NCI-H524 (cell line): ENCODE measurements at places on chromosomes 2 and 18.

DNA sequence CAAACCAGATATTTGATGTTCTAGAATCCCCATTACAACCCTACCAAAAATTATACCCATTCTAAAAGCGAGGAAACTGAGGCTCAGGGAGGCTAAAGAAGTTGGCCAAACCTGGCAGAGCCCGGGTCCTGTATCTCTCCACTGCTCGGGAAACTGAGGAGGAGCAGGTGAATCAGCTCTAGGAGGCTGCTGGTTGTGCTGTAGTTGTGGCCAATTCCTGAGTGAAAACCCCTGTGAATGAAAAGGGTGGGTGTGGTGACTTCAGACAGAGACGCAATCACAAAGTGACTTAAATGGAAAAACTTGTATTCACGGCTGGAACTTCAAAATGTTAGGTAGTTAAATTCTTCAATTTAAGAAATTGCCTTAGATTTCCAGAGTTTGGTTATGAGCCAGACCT, 105.7 kb upstream of the SEC11C start:
- no peak for DNase-seq

- DNase-seq, result no peak
These were observed 232.7 kb downstream of the CLIP4 start for GRCh38 chr2:29347774-29348461.

DNA sequence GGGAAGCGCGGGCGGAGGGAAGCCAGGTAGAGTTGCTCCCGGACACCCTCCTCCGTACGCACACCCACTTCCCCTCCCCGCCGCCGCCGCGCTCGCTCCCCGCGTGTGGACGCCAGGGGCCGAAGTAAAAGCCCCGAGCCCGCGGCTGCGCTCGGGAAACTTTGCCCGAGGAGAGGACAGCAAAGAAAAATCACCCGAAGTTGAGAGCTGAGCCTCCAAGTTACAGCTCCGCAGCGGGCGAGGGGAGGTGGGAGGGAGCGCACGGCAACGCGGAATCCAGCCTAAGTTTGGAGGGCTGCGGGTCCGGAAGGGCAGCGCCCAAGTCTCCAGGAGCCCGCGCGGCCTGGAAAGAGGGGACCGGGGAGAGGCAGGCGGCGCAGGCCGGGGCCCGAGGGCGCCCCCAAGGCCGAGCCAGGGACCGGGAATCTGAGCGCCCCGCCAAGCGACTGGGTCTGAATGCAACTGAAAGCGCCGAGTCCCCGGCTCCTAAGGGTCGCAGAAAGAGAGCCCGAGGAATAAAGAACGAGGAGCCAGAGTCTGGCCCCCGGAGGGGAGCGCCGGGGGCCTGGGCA, 706 bp upstream of the BCL11A start:
- no peak for DNase-seq

DNA sequence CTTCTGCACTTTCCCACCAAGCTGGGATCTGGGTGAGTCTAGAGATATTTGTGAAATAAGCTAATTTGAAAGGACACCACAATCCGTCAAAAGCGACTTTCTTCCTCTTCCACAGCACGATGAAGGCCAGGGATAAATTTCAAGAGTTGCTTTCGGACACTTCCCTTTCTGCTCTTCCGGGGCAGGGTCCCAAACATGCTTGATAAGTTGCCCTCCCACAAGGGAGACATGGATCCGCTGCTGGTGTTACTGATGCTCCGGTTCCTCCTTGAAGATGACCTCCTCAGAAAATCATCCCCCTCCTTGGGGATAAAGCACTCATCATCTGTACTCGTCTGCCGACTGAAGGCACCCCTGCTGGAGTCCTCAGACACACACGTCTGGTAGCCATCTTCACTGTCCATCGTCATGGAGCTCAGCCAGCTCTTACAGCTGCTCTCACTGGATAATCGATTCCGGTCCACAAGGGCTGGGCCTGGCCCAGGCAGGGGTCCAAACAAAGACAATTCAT, 28.2 kb downstream of the CYTIP start:
- no peak for DNase-seq

- no peak for DNase-seq
These were observed 29.7 kb downstream of the TAF4B start for GRCh38 chr18:26255695-26256622.

DNA sequence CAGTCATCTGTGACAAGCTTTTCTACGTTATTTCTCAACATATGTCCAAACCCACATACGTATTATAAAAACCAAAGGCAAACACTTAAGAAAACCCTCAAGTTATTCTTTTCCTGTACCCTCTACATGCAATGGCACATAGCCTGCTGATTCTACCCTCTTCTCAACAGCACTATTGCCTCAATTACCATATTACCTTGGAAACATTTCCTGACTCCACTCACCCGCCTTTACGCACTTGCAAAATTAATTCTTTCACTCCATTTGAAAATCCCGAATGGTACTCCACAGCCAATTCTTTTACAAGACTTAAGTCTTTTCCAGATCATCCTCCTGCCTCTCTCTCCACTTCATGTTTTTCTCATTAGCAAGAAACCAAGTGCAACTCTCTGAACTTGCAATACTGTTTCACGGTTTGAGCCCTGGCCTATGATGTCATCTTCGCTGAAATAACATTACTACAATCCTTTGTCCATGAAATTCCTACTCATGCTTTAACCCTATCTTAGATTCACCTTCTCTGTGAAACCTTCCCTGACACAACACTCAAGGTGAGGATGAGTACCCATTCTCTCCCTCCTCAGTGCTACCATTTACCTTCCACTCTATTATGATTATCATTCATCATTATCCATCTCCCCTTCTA, 29.0 kb downstream of the SESTD1 start:
- no peak for DNase-seq

DNA sequence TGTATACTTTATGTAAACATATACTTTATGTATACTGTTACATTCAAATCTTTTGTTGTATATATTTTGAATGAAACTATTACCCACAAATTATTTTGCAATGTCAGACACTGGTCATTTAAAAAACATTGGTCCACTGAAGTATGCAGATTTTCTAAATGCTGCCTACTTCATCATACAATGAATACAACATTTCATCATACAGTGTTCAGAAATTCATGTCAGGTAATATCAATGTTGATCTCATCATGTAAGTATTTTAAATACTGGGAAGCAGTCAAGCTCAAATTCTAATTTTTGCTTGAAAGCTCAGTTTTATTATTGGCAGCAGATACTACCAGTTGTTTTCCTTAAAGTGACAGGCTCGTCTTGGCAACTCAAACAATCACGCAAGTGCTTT, 2.9 kb upstream of the STAT4 start:
- no peak for DNase-seq

- DNase-seq, result no peak
These were observed 185.1 kb upstream of the CNTNAP5 start for GRCh38 chr2:123840016-123840415.

GRCh38 chr2:11867926-11868325, 121.5 kb downstream of the LPIN1 start:
- DNase-seq, result no peak

DNA sequence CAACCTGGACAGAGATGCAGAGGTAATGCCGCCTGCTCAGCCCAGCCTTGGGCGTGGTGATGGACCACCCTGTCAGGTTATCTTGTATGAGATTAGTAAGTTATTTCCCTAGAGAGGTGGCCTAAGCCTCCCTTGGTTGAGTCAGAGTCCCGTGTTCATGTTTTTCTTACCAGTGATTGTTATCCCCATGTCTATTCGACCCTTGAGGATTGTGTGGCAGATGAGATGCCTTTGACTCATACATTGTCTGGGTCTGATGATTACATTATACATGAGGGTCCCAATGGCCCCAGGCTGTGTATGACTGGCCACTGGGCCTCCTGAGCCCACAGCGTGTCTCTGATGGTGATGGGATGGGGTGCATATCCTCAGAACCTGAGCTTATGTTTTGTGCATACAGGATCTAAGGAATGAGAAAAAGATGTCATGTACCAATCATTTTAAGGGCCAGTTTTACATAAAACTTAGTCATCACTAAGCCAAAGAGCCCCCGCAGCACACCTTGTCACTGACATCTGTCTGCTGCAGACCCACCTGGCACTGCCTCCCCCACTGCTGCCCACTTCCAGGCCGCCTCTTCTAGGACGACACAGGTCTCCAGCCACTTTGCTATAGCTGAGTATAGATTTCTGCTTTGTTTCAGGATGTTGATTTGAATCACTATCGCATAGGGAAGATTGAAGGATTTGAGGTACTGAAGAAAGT, 7.7 kb downstream of the PPP1R7 start:
- no peak for DNase-seq

GRCh38 chr18:51077217-51077616, 47.2 kb downstream of the SMAD4 start:
- no peak for DNase-seq

DNA sequence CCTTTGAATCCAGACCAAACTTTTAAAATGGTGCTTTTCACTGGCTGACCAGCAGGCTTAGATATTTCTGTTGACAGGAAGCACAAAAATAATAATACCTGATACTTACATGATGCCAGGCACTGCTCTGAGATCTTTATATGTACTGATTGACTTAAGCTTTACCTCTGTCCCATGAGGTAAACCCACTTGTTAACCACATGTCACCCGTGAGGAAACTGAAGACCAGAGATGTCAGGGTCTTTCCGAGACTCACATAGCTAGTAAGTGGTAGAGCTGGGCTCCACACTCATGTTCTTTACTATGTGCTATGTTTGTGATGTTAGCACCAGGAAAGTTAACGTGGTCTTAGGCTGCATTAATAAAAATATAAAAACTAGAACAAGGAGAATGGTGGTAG, 297.7 kb downstream of the PLCL1 start:
- DNase-seq, result no peak

DNA sequence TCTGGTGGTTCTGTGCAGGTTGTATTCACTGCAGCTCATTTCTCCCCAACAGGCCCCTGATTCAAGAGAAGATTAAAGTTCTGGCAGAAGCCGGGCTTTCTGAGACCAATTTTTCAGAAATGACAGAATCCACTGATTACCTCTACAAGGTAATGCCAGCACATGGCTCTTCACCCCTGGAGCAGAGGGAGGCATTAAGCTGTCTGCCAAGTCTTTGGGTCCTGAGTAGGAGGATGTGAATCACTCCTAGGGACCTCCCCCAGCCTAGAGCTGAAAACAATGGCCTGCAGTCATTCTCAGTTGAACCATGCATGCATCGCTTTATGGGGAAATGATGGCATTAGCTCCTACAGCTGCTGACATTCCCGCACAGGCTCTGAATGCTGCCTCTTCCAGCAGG, 20.5 kb upstream of the RPL37A start:
- no peak for DNase-seq

DNA sequence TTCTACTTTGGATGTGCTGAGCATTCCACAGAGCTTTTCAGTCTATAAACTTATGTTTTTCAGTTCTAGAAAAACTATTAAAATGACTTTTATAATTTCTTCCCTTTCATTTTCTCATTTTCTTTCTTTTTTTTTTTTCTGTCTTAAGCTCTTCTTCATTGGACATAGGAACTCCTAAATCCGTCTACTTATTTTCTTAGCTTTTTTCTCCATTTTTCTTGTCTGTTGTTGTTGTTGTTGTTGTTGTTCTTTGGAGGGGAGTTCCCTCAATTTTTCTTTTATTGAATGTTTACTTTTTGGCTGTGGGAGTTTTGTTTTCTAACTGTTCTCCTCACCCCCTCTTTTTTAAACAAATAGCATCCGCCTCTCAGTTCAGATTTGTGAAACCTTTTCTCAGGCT, 7.9 kb downstream of the SOCS6 start:
- no peak for DNase-seq
